Activated naive CD8-positive, alpha-beta T cell treated with anti-CD3 and anti-CD28 coated beads for 36 hours (primary cell): ENCODE measurements at places on chromosomes 1 and 21. TPM values are rescaled to one million over a fixed set of nuclear protein-coding genes. Genes with fewer than 3 reads are reported as not detected.

KRTAP12-2 gene
- total RNA-seq = not detected

S100B gene
- 8.7 TPM for total RNA-seq

PLEKHA6 gene
- 0.74 TPM for total RNA-seq

SNX7 gene
- not detected for total RNA-seq

SLC44A5 gene
- 0.19 TPM for total RNA-seq

LCK gene
- 285 TPM for total RNA-seq

KCNT2 gene
- total RNA-seq = not detected

EXOSC10 gene
- 93.2 TPM for total RNA-seq

CCDC185 gene
- not detected for total RNA-seq

MROH7 gene
- total RNA-seq = 0.12 TPM

CITED4 gene
- 5.3 TPM for total RNA-seq

TSTD1 gene
- 44.8 TPM for total RNA-seq

CACNA1S gene
- total RNA-seq = not detected
